SK-N-DZ (cell line): ENCODE measurements at places on chromosomes 5 and 9.

DNA sequence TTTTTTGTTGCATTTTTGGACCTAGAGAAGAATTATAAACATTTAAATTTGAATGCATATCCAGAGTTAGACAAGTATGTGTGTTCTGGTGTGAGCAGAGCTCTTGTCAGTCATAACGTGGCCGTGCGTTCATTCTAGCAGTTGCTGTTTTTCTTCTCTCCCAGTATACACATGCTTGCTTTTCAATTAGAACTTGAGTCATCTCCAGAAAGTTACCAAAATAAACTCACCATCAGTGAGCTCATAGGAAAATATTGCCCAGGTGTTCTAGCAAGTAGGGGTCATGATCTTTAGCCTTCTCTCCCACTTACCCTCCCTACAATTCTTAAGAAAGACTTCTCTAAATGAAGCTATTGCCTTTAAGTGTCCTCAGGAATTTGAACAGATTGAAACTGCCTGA, 247.5 kb upstream of the TUT7 start:
- DNase-seq: no peak

- no peak for DNase-seq
Measured at GRCh38 chr5:160923936-160924710, 72.1 kb upstream of the ATP10B start.

- DNase-seq: no peak
Measured at GRCh38 chr5:126576974-126577373, 18.0 kb downstream of the ALDH7A1 start.

- DNase-seq: peak; percentile 17
Measured at GRCh38 chr9:98057138-98057799, 737 bp downstream of the NANS start.

DNA sequence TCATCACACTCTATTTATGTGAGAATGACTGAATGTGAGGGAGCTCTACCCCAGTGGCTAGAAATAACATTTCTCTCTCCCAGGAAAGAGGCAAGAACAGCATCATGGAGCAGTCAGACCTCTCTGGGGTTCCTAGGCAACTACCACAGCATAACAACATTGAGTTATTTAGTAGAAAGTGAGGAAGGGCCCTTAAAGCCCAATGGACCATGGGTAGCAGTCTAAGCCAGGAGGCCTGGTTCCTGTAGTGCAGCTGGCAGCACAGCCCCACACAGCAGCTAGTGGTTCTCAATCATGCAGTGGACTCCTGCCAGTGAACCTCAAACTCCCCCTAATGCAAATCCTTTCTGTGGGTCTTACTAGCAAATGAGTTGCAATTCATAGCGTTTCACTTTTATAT, 55.3 kb downstream of the SPEF2 start:
- DNase-seq: no peak

- DNase-seq: no peak
Measured at GRCh38 chr9:76558465-76558864, 99.5 kb downstream of the GCNT1 start.
